ENCODE measurements at places on chromosomes 12 and 14.
A peak's percentile ranks its signal among the peaks of the same experiment; 100 is the strongest.

GRCh38 chr12:98769068-98769467 lies 124.0 kb downstream of the APAF1 start:
- no peak for DNase-seq

GRCh38 chr12:69900720-69901131 lies 75.7 kb downstream of the MYRFL start:
- DNase-seq = peak; percentile 34

DNA sequence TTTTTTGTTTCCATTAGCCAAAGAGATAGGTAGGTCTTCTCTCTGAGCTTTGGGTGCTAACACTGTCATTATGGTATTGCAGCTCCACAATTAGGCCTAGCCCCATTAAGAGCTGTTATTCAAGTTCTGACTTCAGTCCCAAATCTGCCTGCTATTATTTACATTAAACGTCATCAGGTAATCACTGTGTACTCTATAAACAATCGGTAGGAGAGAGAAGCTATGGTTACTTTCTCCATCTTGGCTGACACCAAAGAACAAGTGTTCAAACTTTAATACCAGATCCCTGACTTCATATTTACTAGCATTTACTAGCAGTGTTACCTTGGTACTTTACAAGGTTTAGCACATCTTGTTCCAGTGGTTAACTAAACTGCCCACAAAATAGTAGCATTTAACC lies 305.1 kb upstream of the GARIN2 start:
- no peak for DNase-seq

GRCh38 chr12:62284749-62285148 lies 24.5 kb downstream of the USP15 start:
- DNase-seq = no peak

DNA sequence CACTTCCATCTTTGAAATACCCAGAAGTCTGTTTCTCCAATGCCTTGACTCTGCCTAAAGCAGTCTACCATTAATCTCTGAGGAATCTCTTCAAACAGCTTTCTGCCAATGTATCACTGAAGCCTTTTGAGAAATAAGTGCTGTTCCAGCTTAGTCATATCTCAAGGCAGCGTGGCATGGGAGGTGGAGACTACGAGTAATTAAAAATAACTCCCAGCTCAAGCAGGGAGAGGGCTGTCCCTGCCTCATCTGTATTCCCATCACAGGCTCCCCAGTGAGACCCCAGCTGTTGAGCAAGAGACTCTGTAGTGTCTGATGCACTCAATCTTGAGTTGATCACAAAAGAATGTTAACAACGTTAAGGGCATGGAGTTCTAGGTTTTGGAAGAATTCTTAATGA lies 700.6 kb downstream of the DIO2 start:
- DNase-seq = no peak

GRCh38 chr12:5912437-5913334 lies 32.4 kb downstream of the ANO2 start:
- DNase-seq = no peak

DNA sequence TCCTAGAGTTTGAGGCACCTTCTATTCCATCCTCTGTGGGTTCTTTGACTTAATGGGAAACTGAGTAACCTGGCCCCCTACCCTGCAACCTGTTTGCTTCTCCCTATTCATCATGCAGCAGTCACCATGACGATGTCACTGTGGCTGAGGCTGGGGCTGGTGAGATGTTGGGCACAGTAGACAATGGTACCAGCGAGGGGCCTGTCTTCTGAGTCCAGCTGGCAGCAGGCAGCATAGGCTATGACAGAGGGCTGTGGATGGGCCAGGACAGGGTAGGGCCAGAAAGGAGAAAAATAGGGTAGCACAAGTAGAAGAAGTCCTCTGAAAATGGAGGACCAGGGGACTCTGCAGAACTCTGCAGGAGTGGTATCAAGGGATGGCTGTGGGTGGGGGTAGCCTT lies 2.0 kb downstream of the CIROP start:
- no peak for DNase-seq

- no peak for DNase-seq
Observed at GRCh38 chr12:85955127-85955526, 81.0 kb downstream of the NTS start.

DNA sequence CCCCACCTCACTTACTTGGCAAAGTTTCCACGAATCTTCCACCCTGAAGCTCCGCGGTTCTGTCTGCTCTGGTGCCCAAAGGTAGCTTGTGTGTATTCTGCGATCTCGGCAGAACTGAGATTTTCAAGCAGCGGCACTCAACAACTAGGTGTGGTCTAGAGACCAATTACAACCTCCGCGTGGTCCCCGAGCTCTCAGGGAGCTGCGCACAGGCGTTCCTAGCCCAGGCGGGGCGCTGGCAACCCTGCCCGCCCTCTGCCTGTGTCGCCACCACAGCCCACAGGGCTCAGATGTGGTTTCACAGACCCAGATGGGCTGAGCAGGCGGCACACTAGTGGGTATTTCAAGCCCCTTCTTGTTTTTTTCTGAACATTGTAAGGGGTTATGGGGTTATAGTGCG lies 1.5 kb upstream of the DIABLO start:
- no peak for DNase-seq

- no peak for DNase-seq
Observed at GRCh38 chr12:53990311-53991076, 5.5 kb downstream of the HOXC10 start.

- no peak for DNase-seq
Observed at GRCh38 chr12:107736914-107737313, 24.0 kb downstream of the PRDM4 start.

DNA sequence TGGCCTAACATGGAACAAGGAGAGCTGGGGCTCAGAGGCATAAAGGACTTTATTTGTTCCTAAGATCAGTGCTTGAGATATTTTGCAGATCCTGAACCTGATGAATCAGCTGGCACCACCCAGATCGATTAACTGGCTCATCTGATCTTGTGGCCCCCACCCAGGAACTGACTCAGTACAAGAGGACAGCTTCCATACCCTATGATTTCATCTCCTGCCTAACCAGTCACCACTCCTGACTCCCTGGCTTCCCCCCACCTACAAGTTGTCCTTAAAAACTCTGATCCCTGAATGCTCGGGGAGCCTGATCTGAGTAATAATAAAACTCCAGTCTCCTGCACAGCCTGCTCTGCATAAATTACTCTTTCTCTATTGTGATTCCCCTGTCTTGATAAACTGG lies 5.1 kb downstream of the C12orf56 start:
- peak; percentile 28 for DNase-seq

GRCh38 chr12:111268738-111269572 lies 99.9 kb downstream of the PHETA1 start:
- DNase-seq = no peak

GRCh38 chr12:112792301-112792700 lies 753 bp downstream of the RPH3A start:
- no peak for DNase-seq

- DNase-seq = no peak
Observed at GRCh38 chr12:105221583-105222283, 14.2 kb downstream of the APPL2 start.

DNA sequence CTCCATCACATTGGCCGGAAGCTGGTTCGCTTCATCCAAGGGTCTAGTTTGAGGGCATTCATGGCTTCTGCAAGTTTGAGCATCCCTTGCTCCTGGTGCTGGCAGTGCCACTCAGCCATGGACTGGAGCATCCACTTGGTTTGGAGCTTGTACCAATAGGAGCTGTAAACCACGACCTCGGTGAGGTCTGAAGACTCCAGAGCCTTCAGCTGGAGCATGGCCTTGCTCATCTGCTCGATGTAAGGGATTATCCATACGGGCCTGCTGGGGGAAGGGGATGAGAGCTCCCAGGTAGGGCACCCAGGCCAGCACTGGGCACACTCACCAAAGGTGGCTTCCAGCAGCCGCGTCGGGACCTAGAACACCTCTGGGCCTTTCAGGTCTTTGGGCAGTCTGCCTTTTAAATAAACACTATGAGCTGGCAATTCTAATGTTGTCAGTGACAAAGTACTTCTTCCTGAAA lies 13.5 kb downstream of the FOS start:
- DNase-seq = no peak

GRCh38 chr14:87896393-87897380 lies 96.3 kb downstream of the GALC start:
- no peak for DNase-seq

GRCh38 chr14:57851354-57851753 lies 14.5 kb downstream of the SLC35F4 start:
- DNase-seq = no peak

DNA sequence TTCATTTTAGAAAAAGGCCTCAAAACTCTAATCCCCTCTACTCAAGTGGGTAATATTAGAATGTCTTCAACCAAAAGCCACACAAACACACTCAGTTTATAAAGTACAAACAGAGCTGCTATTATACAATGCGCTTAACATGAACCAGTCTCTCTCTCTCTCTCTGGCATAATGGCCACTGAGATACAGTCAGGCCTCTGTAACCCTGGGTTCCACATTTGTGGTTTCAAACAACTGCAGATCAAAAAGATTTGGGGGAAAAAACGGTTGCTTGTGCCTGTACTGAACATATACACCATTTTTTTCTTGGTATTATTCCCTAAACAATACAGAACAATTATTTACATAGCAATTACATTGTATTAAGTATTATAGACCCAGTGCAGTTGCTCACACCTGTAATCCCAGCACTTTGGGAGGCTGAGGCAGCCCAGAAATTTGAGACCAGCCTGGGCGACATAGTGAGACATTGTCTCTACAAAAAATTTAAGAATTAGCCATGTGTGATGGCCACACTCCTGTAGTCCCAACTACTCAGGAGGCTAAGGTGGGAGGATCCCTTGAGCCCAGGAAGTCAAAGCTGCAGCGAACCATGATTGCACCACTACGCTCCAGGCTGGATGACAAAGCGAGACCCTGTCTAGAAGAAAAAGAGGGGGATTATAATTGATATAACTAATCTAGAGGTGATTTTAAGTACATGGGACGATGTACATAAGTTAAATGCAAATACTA lies 5.6 kb downstream of the SLC11A2 start:
- DNase-seq = no peak

- DNase-seq = no peak
Observed at GRCh38 chr12:14614704-14615121, 47.0 kb upstream of the PLBD1 start.

DNA sequence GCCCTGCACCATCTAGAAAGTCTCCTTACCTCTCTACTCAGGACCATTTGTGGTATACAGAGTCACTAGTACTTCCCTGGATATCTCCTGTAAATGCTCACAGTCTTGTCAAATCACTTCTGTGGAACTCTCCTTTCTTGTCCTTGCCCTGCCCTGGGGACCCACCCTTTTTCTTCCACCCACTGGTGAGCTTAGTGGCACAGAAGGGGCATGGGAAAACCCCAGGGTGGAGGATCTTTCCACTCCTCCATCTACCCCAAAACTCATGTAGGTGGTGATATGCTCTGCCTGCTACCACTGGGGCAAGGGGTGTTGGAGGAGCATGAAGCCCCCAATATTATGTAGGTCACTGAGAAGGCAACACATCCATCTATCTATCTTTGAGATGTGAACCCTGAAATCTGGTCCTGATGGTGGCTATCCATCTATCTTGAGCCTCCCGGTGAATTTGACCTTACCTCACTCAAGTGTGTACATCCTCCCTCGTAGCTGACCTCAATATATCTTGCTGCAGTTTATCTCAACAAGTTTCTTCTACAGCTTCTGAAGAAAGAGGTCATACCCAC lies 943 bp downstream of the TESPA1 start:
- DNase-seq = peak; percentile 31

- no peak for DNase-seq
Observed at GRCh38 chr14:61653507-61653906, 41.8 kb upstream of the HIF1A start.

GRCh38 chr14:75711796-75712211 lies 50.8 kb downstream of the TTLL5 start:
- DNase-seq = no peak

DNA sequence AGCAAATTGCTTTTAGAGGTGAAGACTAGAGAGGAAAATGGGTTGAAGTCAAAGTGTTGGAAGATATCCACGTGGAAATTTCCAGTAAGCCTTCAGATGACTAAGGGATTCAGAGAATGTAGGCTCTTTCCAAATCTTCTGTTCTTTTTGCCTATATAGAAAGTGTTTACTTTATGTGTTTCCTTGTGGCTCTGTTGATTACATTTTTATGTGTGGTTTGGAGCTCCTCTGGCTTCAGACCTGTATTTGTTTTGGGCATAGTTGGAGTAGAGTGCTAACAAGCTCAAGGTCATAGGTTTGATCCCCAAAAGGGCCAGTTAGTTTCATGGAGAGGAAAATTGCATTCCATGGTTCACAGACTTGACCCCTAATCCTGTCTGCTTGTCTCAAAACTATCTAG lies 91.9 kb downstream of the IGF1 start:
- no peak for DNase-seq

- no peak for DNase-seq
Observed at GRCh38 chr14:35297706-35298105, 5.5 kb downstream of the PSMA6 start.

GRCh38 chr12:90449611-90450010 lies 505.4 kb downstream of the CCER1 start:
- no peak for DNase-seq

DNA sequence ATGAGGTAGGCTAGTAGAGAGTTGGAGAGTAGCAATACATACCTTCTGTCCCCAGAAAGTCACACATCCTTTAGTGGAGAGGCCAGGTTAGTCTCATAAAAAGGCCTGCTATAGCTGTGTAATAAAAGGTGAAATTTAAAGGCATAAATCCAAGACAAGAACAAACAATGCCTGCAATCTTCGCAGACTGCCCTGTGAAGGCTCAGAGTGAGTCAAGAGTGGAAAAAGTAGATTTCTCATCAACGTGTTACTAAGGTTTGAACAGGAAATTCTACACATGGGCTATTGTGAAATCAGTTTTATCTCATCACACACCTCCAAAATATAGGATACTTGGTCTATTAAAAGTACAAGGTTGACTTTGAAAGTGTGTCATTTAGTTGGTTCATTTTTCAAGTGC lies at the start of gene KLRC1:
KLRC1 (minus strand) TSS at position 222 of the 400 bp plus-strand sequence. CDS start 2,221 bp downstream, outside the sequence.
- DNase-seq = no peak

DNA sequence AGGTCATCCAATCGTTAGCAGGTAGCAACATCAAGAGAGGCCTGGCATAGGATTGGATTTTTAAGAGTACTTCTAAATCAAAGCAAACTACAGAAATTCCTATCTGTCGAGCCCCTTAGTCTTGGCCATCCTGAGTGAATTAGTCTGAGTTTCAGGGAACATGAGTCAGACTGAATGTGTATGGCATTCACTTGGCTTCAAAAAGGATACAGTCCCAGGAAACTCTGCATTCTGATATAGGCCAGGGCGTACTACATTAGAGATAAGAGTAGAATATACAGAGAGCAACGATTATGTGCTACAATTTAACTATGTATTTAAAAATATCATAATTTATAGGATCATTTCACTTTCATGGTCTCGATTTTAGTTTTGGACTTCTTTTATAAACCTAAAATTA lies 242.2 kb downstream of the SOX5 start:
- DNase-seq = no peak

DNA sequence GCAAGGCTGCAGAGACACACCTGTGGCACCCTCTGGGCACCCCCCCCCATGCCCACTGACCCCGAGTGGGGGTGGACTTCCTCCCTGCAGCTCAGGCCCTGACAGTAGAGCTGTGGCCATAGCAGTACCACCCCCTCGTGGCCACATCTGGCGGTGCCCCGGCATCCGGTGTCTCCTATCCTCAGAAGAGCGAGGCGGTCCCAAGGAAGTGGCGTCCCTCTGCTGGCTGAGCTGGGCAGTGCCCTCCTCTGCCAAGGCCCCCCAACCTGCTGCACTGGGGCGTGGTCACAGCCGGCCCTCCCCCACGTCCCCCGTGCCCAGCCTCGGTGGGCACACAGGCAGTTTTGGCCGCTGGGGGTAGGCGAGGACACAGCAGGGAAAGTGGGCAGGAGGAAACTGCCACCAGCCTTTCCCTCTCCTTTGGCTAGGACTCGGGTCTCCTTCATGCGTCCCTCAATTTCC lies 6.0 kb upstream of the SLC6A12 start:
- DNase-seq = peak; percentile 60

- no peak for DNase-seq
Observed at GRCh38 chr14:66514213-66514612, 6.3 kb downstream of the GPHN start.

Measured in stimulated activated CD4-positive, alpha-beta T cell treated with anti-CD3 and anti-CD28 coated beads, Interleukin-12 subunit alpha, Interleukin-12 subunit beta, amount 100 ng/mL, for 24 hours (primary cell).